ENCODE measurements at places on chromosomes 1 and 21.
A peak's percentile ranks its signal among the peaks of the same experiment; 100 is the strongest.

DNA sequence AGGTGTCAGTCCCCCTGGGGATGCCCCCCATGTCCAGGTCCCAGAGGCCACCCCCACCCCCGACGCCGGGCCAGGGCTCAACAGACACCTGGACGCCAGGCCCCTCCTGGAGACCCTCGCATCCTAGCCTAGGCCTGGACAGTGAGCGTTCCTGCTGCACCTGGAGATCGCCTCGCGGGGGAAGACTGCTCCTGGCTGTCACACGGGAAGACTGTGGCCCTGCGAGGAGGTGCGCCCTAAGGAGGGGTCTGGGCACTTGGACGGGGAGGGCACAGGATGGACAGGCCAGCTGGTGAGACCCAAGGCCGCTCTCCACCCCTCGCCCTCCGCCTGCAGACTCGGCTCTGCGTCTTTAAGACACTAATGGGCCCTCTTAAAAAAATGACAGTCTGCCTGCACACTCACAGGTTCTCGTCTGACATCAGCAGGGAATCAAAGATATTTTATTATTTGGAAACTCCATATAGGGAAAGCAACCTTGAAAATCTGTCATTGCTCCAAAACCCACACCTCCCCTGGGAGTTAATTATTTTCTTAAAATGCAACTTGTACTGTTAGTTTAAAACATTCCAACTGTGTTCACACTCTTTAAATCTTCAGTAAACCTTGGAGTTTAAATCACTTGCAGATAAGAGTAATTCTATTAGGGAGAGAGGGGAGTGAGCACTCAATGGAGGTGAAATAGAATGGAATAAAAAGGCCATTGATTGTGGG lies 45.6 kb upstream of the ACTRT2 start:
- DNase-seq, result no peak

DNA sequence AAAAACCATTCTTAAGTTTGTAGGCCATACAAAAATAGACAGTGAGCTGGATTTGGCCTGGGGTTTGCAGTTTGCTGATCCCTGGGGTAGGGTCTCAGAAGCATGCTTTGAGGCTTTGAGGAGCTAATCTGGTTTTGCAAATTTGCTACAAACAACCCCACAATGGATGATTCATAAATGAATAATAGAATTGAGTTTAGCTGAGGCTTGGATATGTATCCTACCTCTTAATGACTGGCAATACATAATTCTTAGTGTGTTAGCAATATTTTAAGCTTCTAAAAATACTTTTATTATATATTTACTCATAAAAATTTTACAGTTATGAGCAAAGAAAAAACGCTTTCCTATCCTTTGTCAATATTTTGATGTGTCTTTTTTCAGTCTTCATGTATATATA lies 50.6 kb downstream of the ROR1 start:
- no peak for DNase-seq

GRCh38 chr1:8373581-8374241 lies 55.8 kb downstream of the SLC45A1 start:
- no peak for DNase-seq

GRCh38 chr21:42214921-42215320 lies 4.0 kb upstream of the ABCG1 start:
- DNase-seq, result no peak

DNA sequence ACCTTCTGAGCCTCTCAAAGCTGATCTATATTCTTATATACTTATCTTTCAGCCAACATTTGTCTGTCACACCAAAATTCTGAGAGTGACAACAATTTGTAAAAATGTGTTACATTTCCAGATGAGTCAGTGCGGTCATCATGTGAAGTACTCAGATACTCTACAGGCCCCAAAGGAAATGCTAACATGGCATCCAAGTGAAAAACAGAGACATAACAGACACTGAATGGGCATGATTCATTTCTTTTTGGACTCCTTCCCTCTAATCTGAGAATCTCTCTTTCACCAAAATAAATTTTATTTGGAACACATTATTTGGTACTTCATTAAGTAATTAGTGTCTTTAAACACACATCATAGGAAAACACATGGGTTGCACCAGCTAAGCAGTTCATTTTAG lies 96.6 kb downstream of the SLC44A5 start:
- no peak for DNase-seq

GRCh38 chr1:47417170-47418044 lies 1.3 kb downstream of the FOXE3 start:
- DNase-seq, result no peak

- DNase-seq, result peak; percentile 39
These were observed 32.4 kb downstream of the GALNT2 start for GRCh38 chr1:230099465-230099864.

GRCh38 chr1:229101011-229101871 lies 169.7 kb upstream of the RAB4A start:
- DNase-seq, result no peak

- DNase-seq, result peak; percentile 61
These were observed 88.9 kb downstream of the CRB1 start for GRCh38 chr1:197356723-197357533.
